ENCODE measurements at places on chromosomes 2 and 18. TPM values are rescaled to one million over a fixed set of nuclear protein-coding genes. Genes with fewer than 3 reads are reported as not detected.

- no peak overlapping the region for H3K4me3 ChIP-seq
- DNase-seq: no peak
- no peak overlapping the region for H3K27ac ChIP-seq
- H3K27me3 ChIP-seq: no peaks in the 10 kb centered on the region
Measured at GRCh38 chr2:10985260-10985659, 73.5 kb downstream of the KCNF1 start.

Gene GMPPA
- 24.7 TPM for total RNA-seq

DNA sequence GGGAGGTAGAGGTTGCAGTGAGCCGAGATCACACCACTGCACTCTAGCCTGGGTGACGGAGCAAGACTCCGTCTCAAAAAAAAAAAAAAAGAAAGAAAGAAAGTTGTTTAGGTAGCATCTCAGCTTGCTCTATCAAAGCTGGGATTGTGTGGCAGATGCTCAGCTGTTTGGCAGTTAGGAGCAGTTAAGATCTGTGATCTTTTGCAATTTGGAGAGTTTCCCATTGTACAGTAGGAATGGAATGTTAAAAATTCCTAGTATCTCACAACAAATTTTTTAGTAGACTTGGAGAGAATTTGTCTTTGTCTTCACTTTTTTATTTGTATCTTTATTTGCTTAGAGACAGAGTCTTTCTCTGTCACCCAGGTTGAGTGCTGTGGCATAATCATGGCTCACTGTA, 122.9 kb upstream of the UNC80 start:
- no peak for DNase-seq
- no peaks in the 10 kb centered on the region for H3K4me1 ChIP-seq
- H3K27ac ChIP-seq: no peak overlapping the region
- no peaks in the 10 kb centered on the region for H3K27me3 ChIP-seq
- no peaks in the 10 kb centered on the region for H3K36me3 ChIP-seq
- H3K4me3 ChIP-seq: no peak overlapping the region

GRCh38 chr2:238421695-238422035, 5.1 kb upstream of the ASB1 start:
- peaks cover 7% of the 10 kb centered on the region for H3K4me1 ChIP-seq
- DNase-seq: no peak
- H3K27ac ChIP-seq: no peak overlapping the region
- H3K27me3 ChIP-seq: no peaks in the 10 kb centered on the region
- no peak overlapping the region for H3K4me3 ChIP-seq

GRCh38 chr2:157897106-157897971, 21.2 kb upstream of the ACVR1 start:
- DNase-seq: no peak
- H3K27me3 ChIP-seq: no peaks in the 10 kb centered on the region
- H3K4me1 ChIP-seq: no peaks in the 10 kb centered on the region
- no peak overlapping the region for H3K27ac ChIP-seq

DNA sequence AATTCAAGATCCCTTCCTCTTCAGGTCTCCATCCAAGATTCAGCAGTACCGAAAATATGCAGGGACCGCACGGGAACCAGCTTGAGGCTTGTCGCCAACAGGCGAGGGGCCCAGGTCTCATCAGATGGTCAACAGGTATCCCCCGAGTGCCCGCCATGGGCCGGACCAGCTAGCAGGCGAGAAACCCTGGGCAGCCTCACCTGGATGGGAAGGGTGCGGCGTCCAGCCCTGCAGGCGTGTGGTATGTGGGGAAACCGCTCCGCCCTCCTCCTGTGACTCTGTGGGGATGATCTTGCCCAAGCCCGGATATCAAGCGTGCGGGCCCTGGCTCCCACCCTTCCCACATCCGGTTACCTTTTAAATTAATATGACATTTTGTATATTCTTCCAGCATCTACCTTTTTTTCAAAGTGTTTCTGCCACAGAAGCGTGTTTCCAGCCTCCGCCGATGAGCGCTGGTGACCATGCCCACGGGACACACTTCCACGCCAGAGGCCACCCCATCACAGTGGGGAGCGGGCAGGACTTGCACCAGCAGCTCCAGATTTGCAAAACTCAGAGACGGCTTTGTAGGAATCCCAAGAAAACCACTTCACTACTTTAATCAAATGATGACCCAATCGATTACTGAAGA, 33.2 kb downstream of the ZNF516 start:
- no peaks in the 10 kb centered on the region for H3K36me3 ChIP-seq
- DNase-seq: no peak
- H3K27ac ChIP-seq: no peak overlapping the region

Gene PIEZO2
- total RNA-seq: 27.8 TPM

DNA sequence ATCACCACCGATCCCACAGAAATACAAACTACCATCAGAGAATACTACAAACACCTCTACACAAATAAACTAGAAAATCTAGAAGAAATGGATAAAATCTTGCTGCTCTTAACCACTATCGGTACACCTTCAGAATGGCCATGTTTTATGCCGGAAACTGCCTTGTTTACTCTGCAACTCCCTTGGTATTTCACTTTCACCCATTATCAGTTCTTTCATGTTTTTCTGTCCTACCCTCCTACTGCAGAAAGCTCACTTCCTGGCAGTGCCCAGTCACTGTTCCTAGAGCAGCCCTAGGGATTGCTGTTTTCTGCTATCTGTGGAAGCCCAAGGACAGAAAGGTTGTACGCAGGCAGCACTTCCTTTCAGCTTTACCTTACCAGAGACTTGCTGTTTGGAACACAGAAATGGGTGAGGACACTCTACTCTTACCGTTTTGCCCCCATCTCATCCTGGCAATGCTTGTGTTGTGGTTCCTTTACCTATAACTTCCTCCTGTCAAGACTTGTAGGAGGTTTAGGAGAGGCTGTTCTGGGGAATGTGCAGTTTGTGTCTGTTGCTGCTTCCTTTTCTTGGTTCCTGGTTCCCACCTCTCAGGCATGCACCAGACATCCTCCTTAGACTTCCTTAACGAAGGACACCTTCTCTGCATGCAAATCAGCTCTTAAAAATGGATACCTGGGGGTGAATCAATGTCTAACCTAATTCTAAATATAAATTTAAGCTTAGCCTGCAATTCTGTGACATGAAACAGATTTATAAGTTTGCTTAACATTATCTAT, 394.4 kb downstream of the SPAG16 start:
- no peak for DNase-seq
- H3K36me3 ChIP-seq: no peaks in the 10 kb centered on the region
- no peak overlapping the region for H3K27ac ChIP-seq
- H3K27me3 ChIP-seq: no peaks in the 10 kb centered on the region
- no peaks in the 10 kb centered on the region for H3K4me1 ChIP-seq
- no peak overlapping the region for H3K4me3 ChIP-seq

- H3K4me1 ChIP-seq: no peaks in the 10 kb centered on the region
- H3K36me3 ChIP-seq: no peaks in the 10 kb centered on the region
- H3K27me3 ChIP-seq: no peaks in the 10 kb centered on the region
Measured at GRCh38 chr2:16832910-16833309, 167.3 kb upstream of the CYRIA start.

- H3K36me3 ChIP-seq: no peaks in the 10 kb centered on the region
- no peaks in the 10 kb centered on the region for H3K4me1 ChIP-seq
- no peak overlapping the region for H3K27ac ChIP-seq
- H3K4me3 ChIP-seq: peak overlapping the region; percentile 31
Measured at GRCh38 chr2:27095745-27096651, 9.4 kb downstream of the KHK start.

Gene PFN4
- total RNA-seq: not detected

Gene PMAIP1
- total RNA-seq: 1.1 TPM

Gene DLGAP1
- total RNA-seq: 2.1 TPM

DNA sequence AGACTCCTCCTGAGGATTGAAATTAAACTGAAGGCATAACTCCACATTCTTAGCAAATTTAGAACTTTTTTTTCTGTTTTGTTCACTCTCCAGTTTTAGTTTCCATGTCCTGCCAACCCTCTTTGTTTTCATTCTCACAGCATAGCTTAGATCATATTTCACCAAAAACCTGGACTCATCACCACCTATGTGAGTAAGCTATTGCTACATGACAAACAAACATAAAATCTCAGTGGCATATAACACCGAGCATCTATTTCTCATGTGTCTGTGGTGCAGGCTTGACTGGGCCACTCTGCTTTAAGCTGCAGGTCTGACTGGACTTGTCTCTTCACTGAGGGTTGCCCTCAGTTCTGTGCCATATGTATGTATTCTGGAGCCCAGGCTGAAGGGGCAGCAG, 385.2 kb downstream of the ARHGAP15 start:
- no peak overlapping the region for H3K4me3 ChIP-seq
- no peak overlapping the region for H3K27ac ChIP-seq
- no peaks in the 10 kb centered on the region for H3K4me1 ChIP-seq
- H3K36me3 ChIP-seq: no peaks in the 10 kb centered on the region
- DNase-seq: no peak

DNA sequence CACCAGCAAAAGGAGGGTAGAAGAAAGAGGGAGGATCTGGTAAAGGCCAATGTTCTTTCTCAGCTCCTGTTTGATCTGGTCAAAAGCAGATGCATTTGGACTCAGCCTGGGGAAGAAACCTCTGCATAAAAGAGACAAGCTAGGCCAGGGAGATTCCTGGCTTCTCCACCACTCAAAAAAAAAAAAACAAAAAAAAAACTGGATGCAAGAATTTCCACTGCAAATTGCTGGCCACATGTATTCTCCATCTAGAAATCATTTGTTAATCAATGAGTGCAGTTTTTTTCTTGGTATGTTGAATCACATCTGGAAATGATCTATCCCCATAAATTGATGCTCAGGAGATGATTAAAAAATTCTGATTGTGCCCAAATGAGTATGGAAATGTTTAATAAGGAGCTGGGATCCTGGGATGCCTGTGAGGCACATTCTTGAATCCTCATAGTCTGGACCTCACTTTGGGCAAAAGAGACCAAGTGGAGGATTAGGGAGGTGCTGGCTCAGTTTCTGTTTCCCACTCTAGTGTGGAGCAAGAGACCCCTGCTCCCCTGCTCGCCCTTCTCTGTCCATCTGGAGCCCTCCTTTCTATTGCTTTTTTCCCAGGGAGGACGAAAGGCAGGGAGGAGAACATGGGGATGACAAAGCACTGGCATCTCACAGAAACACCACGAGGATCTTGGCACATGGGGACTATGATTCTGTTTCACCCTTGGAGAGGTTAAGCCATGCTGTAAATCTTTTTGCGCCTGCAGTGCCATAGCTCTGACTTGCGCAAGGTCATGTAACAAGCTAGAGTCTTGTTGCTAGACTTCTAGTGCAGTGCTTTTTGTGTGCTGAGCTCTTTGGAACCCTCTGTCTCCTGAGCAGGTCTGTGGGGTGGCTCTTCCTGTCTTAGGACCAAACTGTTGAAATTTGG, 57.6 kb downstream of the APOB start:
- H3K27me3 ChIP-seq: no peaks in the 10 kb centered on the region
- H3K36me3 ChIP-seq: no peaks in the 10 kb centered on the region
- no peak overlapping the region for H3K4me3 ChIP-seq
- DNase-seq: peak; percentile 83
- H3K4me1 ChIP-seq: peaks cover 77% of the 10 kb centered on the region
- H3K27ac ChIP-seq: peak overlapping the region; percentile 64

GRCh38 chr2:105287692-105288091, 41.8 kb downstream of the TGFBRAP1 start:
- no peak for DNase-seq
- H3K36me3 ChIP-seq: peaks cover 13% of the 10 kb centered on the region
- no peak overlapping the region for H3K27ac ChIP-seq
- H3K4me3 ChIP-seq: no peak overlapping the region

DNA sequence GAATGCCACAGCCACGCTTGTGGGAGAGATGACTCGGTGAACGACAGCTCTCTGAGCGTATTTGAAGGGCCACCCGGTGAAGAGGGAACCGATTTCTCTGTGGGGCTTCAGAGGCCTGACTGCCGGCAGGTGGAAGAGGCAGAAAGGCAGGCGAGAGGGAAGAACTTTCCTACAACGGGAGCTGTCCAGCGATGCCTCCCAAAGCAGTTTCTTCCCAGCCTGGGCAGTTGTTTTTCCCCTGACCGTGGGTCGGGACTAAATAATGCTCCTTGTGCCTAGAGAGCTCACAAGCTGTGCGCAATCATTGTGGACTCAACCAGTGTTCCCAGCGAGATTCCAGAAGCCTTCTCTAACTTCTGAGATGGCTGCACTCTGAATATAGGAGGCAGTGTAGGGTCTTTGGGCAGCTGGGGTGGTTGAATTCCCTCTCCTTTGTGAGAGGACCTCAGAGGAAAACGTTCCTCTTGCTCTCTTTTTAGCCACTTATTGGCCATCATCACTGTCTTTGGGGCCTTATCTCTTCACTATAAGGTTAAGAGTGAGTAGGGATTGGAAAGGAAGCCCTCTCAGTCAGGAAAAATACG, 710 bp downstream of the SEC11C start:
- peaks cover 13% of the 10 kb centered on the region for H3K4me1 ChIP-seq
- no peaks in the 10 kb centered on the region for H3K27me3 ChIP-seq
- no peaks in the 10 kb centered on the region for H3K36me3 ChIP-seq
- H3K4me3 ChIP-seq: peak overlapping the region; percentile 73
- peak; percentile 64 for DNase-seq
- peak overlapping the region; percentile 78 for H3K27ac ChIP-seq

DNA sequence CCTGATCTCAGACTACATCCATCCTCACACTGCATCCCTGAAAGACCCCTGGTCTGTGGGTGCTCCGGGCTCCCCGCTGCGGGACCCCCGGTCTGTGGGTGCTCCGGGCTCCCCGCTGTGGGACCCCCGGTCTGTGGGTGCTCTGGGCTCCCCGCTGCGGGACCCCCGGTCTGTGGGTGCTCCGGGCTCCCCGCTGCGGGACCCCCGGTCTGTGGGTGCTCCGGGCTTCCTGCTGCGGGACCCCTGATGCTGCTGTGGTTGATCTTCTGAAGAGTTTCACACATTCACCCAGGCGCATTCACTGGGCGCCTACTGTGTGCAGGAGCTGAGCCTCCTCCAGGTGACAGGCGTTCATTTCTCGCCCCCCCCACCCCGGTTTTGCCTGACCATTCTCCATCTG, 162.7 kb upstream of the SALL3 start:
- DNase-seq: no peak
- no peaks in the 10 kb centered on the region for H3K36me3 ChIP-seq
- H3K27ac ChIP-seq: no peak overlapping the region
- H3K27me3 ChIP-seq: peaks cover 87% of the 10 kb centered on the region

Gene CRYBA2
- total RNA-seq: not detected

GRCh38 chr2:123693836-123694235, 331.3 kb upstream of the CNTNAP5 start:
- DNase-seq: no peak
- no peaks in the 10 kb centered on the region for H3K36me3 ChIP-seq
- H3K4me3 ChIP-seq: no peak overlapping the region
- H3K27ac ChIP-seq: no peak overlapping the region
- no peaks in the 10 kb centered on the region for H3K27me3 ChIP-seq
- no peaks in the 10 kb centered on the region for H3K4me1 ChIP-seq

Gene SMIM21
- not detected for total RNA-seq

- no peak overlapping the region for H3K4me3 ChIP-seq
- H3K36me3 ChIP-seq: no peaks in the 10 kb centered on the region
- H3K27me3 ChIP-seq: no peaks in the 10 kb centered on the region
Measured at GRCh38 chr18:75654851-75655751, 227.6 kb upstream of the SMIM21 start.

GRCh38 chr2:217839073-217839749, 163.6 kb downstream of the TNS1 start:
- no peak for DNase-seq
- no peaks in the 10 kb centered on the region for H3K27me3 ChIP-seq
- peaks cover 25% of the 10 kb centered on the region for H3K36me3 ChIP-seq
- H3K27ac ChIP-seq: peak overlapping the region; percentile 88
- no peak overlapping the region for H3K4me3 ChIP-seq
